ENCODE measurements at places on chromosomes 5 and 9. TPM values are rescaled to one million over a fixed set of nuclear protein-coding genes. Genes with fewer than 3 reads are reported as not detected.

DNA sequence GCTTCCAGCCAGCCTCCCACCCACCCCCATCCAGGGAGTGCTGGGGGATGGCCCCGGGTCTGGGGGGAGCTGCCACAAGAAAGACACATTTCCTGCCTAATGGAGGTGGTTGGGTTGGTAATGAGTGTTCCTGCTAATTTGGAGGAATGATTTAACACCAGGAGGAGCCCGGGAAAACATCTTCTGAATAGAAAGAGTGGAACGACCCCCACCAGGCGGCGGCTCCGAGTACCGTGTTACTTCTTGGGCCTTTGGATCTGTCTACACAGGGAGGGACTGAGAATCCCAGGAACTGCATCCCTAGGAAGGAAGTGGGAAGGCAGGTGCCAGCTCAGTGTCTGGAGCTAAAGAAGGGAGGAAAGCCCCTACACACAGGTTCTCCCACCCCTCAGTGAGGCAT, 64.6 kb downstream of the TSPAN17 start:
- DNase-seq, result no peak

DNA sequence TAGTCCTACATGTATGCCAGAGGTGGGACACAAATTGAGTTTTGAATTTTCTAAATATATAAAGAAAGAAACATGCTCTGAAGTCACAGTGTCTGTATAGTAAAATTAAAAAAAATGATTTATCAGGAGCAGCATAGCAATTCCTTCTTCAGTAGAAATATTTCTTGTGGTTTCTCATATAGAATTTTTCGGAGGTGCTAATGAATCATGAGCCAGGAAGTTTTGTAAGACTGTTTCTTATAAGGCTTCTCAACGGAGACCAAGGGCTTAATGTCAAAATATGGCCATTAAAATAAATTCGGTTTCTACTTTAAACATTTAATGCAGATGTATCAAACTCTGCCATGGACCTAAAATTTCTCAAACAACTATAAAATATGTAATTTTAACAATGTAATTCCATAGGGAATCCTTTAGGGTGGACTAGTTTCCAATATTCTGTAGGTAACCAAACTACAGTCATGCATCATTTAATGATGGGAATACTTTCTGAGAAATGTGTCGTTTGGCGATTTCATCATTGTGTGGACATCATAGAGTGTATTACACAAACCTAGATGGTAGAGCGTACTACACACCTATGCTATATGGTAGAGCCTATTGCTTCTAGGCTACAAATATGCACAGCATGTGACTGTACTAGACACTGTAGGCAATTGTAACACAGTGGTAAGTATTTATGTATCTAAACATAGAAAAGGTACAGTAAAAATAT, 66.3 kb downstream of the ANKRD55 start:
- DNase-seq, result no peak

- peak; percentile 49 for DNase-seq
These were observed 2.9 kb upstream of the PAX5 start for GRCh38 chr9:37036776-37037502.

GRCh38 chr9:120536949-120537640, 42.9 kb downstream of the CDK5RAP2 start:
- DNase-seq, result no peak

- no peak for DNase-seq
These were observed 25.5 kb downstream of the PKD2L2 start for GRCh38 chr5:137914758-137915157.

DNA sequence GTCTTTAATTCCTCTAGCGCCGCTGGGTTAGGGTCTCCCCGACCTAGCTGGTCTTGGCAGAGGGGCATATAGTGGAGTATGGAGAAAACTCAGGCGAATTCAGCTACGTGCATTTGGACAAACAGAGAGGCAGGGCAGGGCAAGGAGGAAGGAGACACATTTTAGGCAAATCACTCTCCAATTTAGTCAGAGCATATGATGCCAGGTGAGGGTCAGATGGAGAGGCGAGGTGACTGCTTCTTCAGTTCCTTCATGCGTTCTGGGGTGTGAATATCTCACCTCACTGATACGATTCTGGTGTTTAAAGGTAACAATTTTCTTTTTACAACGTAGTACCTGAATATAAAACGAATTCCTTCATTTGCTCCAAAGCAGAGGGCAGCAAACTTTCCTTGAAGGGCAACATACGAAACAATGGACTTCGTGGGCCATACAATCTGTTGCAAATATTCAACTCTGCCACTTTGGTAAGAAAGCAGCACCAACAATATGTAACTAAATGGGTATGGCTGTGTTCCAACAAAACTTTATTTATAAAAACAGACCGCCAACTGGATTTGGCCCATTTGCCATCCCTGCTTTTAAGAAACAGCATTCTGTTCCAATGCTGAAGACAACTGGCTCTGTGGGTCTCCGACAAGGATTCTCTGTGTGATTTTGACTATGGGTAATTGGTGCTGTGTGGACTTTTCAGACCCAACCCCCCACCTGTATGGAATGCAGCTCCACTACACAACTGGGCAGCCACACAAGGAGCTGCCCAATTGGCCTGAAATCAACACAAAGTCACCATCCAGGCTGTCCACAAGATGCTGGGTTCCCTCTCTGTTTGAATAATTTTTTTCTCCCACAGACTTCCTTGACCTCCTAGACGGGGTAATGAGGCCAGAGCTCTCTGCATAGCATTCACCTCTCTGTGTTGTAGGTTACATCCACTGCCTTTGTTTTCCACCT, 53.8 kb downstream of the RAPGEF1 start:
- no peak for DNase-seq

- no peak for DNase-seq
These were observed 40.6 kb upstream of the ZNG1F start for GRCh38 chr9:41229408-41230401.

ACTL7B gene
- total RNA-seq, result not detected

LMX1B gene
- total RNA-seq, result not detected

ARHGEF28 gene
- total RNA-seq, result not detected

PCDHB12 gene
- total RNA-seq, result not detected

FOXD4L3 gene
- total RNA-seq, result 0.18 TPM

SPINK4 gene
- total RNA-seq, result not detected

Data from activated naive CD4-positive, alpha-beta T cell treated with anti-CD3 and anti-CD28 coated beads, Interleukin-2, amount 50 U/mL, for 72 hours (primary cell).